ENCODE measurements at places on chromosomes 6 and 20.

- DNase-seq, result no peak
These were observed 706 bp upstream of the TUBB2B start for GRCh38 chr6:3228046-3228671.

DNA sequence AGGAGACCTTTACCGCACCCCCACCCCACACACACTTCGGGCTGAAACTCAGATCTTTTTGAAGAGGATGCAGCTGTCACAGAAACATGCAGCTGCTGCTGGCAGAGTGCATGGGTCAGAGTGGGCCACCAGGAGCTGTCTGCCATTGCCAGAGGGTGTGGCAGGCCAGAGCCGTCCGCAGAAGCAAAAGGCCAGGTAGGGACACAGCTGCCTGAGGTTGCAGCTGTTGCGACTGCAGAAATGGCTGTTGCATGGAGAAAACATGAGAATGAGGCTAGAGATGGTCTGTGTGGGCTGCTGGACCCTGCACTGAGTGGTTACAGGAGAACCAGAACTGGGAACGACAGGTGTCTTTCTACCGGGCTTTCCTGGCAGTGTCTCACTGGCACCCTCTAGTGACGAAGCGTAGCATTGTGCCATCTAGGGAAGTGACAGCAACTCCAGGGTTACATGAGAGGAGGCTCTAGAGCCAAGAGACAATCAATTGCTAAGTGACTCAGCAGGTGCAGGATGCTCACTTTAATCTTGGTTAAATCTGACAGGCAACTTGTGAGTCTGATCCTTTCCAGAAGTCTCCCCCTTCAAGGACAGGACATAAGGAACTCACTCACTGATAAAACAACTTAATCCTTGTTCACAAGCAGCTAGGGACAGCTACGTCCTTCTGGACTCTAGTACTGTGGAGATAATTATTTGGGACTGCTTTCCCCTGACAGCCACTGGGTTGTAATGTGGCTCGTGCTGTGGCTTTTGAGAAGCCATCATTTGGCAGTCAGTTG is 29.1 kb upstream of the SERPINB9 start:
- peak; percentile 89 for DNase-seq

DNA sequence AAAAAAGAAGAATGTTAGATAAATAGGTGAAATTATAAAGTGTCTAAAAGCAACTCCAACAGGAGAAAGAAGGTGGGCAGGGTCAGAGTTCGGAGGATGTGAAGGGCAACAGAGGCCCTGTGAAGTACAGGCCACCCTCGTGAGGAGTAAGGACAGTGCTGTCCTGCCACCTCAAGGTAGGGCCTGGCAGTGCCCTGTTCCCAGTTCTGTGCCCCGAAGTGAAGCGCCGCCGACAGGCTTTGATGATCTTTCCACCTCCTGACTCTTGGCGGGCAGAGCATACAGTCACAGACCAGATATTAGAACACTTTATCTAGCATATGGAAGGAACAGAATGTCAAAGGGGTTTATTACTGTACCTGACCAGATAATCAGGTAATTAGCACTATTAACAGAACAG is 75.8 kb downstream of the GJA10 start:
- no peak for DNase-seq

GRCh38 chr20:17562804-17563305 is 7.0 kb upstream of the DSTN start:
- DNase-seq, result no peak

DNA sequence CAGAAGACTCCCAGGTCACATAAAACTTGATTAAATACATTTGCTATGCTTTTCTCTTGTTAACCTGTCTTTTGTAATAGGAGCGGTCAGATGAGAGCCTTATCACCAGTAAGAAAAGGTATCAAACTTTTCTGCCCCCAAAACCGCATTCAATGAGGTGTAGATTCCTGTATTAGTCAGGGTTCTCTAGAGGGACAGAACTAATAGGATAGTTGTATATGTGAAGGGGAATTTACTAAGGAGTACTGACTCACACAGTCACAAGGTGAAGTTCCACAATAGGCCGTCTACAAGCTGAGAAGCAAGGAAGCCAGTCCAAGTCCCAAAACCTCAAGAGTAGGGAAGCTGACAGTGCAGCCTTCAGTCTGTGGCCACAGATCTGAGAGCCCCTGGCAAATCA is 32.7 kb downstream of the PTPRK start:
- DNase-seq, result no peak

DNA sequence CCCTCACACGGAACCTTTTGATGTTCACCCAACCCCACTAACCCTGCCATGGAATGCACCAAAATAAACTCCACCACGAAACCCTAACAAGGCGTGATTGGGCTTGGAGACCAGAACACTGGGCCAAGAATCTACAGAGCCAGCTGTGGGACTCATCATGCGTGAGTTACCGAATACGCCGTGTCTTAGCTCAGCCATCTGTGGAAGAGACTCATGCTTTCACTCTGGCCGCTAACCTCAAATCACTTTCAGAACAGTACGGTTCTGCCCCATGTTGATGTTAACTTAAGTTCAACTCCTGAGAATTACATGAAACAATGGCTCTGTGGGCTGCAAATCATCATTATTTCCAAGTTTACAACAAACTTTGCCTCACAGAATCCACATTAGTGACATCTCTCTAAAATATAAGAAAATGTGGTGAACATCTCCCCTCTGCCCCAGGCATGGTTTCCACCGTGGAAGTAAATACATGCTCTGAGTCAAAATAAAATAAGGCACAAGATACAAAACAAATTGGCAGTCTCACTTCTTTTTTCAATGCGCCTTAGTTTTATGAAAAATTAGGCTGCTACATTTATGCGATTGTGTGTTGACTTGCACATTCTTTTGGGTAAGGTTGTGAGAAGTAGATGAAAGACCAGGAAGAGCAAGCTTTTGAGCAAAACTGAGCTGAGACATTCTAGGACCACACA is 308.9 kb upstream of the EXOC2 start:
- no peak for DNase-seq

- no peak for DNase-seq
These were observed 409.7 kb downstream of the CDKAL1 start for GRCh38 chr6:20943922-20944321.

DNA sequence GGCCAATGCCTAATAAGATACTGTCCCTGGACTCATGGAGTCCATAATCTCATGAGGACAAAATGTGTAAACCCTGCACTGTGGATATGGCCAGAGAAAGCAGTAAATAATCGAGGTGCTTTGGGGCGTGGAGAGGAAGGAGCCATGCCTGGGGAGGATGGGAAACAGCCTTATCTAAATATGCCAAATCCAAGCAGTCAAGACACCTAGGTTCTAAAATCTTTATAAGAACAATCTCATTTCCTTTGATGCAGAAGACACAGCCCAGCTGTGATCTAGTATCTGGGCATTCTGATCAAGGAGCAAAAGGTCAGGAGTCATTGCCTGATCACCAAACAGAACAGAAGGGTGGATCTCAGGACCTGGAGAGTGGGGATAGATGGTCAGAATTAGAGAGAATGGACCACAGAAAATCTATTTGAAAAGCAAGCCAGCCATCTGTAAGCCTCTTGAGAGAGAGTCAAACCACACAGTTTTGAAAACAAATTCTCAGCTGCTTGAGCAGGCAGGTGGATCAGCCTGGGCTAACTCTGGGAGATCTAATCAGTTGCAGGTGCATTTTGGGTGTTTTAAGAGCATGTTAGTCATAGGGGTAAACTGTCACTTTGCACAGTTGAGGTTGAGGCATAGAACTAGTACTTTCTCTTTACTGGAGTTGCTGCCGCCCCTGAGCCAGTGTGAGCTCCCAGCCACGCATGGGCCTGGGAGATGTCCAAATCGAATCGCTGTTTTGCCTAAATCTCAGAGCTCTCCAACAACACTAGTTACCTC is 130.8 kb upstream of the TNFAIP3 start:
- no peak for DNase-seq

DNA sequence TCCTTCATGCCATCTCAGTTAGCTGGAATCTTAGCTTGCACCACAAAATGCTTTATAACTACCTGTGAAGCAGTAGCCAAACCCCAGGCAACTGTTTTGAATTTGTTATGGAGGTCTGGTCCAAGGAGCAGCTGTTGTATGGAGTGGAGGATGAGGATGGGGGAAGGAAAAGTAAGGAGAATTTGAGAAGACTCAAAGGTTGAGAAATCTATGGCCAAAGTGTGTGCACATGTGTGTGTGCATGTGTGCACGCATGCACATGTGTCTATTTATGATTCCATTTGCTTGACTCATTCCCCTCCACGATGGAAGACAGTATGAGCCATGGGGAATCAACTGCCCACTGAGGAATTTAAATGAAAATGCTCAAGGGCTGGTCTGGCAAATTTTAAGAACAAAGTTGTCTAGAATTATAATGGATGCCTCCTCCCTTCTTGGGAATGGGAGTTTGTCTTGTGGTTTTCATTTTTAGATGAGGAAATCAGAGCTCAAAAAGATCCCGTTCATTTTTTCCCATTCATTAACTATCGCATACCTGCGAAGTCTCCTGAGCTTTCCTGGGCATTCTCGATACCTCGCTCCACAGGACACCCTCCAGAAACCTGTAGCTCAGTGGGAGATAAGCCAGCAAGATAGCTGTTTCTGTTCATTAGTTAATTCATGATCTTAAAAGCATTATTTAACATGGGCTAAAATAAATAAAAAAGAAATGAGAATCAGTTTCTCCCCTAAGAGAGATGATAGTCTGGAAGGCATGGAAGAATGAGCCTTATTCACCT is 152.3 kb upstream of the NEDD9 start:
- no peak for DNase-seq

GRCh38 chr6:10951675-10952282 is 64.9 kb downstream of the SYCP2L start:
- DNase-seq, result no peak

DNA sequence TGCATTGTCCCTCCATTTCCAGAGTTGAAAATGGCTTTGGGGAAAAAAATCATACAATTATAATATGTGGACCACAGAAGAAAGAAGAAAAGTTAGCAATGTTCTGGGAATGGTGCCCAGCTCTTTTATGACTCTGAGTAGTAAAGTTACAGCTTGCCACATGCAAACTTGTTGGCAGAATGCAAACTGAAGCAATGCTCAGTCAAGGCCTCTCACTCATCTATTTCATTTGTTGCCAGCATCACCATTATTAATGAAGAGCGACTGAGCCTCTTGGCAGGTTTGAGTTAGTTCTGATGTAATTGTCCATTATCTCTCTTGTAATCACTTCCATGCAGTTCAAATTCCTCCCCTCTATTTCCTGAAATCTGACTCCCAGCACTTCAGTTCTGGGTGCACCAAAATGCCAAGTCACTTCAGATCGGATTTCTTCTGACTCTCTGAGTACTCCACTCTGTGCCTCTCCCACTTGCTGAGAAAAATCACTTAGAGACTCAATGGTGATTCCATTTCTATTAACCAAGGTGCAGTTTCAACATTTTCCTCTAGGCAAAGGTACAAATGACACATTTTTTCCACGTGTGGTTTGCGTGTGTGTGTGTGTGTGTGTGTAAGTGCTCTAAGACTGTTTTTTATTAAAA is 154.4 kb upstream of the STMND1 start:
- no peak for DNase-seq

GRCh38 chr6:88209301-88209700 is 43.2 kb upstream of the CNR1 start:
- no peak for DNase-seq

DNA sequence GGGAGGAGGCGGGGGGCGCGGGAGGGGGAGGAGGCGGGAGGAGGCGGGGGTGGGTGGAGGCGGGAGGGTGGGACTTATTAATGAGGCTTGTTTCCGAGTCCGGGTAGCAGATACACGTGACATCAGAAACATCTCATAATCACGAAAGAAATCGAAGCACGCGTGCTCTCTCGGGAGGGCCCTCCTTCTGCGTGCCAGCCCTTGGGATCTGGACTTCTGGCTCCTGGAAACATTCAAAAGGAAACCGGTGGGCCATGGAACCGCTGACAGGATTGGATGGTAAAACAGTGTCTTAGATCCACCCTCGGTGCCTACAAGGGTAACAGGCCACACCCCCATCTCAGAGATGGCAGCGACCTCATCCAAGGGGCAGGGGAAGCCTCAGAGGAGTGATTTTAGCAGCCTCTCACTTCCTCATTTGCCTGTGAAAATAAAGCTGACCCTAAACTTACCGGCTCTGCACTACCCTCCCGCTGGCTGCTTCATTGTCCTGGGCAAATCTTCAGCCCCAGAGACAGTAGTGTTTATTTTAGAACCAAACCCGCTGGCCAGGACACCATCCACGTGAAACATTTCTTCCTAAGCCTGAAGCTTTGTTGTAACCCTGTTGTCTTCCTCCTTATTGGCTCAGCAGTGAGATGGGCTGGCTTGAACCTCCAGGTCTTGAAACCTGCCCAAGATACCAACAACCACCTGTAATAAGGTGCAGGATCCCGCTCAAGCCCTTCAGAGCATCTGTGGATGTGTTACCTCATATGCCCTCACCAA is 97.5 kb downstream of the PSMG4 start:
- DNase-seq, result peak; percentile 67

DNA sequence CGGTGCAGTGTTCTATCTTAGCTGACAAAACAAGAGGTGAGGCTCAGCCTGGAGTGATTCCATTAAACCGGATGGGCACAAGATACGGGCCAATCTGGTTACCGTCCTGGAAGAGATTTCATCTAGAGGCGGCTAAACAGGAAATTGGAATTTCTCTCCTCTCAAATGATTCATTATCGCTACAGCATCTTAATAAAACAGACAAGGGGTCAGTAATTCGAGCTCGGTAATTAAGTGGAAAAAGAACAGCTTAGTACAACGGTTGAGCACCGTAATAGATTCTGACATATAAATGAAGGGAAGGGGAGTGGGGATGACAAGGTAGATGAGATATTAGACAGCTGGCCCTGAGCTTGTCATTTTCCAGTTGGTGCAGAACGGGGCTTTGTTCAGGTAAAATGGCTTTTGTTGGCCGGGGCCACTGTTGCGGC is 137.2 kb downstream of the EDN3 start:
- DNase-seq, result no peak

DNA sequence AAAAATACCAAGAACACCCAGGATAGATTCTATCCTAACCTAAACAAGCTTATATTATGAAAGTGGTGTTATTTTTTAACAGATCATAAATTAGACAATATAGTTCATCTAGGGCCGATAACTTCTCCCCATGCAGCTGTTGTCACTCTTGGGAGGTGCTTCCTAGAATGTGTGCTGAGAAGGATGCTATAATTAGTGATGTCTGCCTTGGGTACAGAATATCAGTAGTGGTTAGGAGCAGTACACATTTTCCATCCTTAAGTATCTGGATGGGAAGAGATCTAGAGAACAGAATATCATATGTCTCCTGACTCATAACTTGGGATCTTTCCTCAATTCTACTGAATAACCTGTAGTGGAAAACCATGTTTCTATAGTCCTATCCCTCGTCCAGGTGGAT is 214.5 kb downstream of the BCKDHB start:
- no peak for DNase-seq

DNA sequence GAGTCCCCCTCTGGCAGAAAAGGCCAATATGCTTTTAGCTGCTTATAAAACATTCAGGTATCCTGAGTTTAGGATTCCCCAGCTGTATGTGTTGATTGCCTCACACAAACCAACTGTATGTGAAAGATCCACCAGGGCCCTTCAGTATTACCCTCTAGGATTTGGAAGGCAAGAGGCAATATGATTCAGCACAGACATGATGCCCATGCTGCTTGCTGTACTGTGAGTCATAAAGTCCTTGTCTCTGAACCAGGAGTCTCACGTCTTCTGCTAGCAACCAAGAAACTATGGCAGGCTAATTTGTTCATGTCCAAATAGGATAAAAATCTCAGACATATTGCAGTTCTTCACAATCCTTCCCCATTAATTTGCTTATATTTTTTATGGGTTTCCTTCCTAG is 789.2 kb upstream of the SLC35B3 start:
- DNase-seq, result no peak
